NCI-H460 (cell line): ENCODE measurements at places on chromosomes 12 and 14.

DNA sequence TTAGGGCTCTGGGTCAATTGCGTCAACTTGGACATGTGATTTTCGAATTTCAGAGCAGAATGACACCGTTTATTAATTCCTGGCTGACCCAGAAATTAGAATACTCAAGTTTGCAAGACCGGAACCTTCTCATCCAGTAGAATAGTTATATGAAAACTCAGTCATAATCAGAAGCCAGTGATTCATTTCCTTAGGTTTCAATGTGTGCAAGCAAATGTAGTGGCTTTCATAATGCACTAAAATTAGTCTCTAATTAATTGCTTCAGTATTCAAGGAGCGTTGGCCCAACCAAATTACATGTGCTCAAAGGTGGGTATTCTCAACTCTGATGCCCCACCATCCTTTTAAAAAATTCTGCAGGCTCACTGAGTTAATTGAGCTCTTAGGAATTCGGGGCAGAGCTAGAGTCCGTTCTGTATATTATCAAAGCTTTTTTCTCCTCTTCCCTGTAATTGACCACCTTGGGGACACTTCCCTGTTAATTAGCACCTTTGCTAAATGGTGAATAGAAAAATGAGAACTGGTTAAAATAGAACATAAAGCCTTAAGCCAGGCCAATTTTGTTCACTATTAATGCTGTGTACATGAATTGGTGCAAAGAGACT, 55.4 kb downstream of the DAO start:
- no peak for DNase-seq

DNA sequence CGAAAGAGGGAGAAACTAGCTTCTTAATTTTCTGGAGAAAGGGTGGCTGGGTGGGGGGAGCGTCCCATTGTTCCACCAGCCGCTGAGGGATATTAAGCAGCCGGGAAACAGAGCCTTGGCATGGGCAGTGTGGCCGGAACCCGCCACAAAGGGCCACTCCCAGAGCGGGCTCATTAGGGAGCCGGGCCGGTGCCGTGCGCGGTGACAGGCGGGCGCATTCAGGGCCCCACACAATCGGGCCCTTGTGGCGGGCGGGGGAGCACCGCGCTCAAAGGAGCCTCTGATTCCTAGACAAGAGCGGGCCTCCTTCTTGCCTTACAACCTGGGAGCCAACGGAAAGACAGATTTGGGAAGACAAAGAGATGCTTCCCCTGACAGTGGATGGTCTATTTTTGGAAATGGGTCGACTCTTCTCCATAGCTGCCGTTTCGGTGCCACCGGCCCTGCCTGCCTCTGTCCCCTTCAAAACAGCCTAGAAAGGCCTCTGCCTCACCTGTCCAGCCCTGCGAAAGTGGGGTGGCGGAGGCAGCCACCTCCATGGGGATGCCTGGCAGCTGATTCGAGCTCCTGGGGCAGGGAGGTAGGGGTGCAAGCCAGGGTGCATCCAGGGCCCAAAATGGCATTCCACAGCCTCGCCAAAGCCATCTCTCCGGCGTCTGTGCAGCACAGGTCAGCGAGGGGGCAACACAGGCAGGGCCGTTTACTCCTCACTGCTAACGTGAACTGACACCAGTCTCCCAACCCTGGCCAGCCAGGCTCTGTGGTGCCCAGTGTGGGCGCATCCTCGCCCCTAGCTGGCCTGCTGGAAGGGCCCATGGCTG, 10.9 kb downstream of the CCDC85C start:
- no peak for DNase-seq

DNA sequence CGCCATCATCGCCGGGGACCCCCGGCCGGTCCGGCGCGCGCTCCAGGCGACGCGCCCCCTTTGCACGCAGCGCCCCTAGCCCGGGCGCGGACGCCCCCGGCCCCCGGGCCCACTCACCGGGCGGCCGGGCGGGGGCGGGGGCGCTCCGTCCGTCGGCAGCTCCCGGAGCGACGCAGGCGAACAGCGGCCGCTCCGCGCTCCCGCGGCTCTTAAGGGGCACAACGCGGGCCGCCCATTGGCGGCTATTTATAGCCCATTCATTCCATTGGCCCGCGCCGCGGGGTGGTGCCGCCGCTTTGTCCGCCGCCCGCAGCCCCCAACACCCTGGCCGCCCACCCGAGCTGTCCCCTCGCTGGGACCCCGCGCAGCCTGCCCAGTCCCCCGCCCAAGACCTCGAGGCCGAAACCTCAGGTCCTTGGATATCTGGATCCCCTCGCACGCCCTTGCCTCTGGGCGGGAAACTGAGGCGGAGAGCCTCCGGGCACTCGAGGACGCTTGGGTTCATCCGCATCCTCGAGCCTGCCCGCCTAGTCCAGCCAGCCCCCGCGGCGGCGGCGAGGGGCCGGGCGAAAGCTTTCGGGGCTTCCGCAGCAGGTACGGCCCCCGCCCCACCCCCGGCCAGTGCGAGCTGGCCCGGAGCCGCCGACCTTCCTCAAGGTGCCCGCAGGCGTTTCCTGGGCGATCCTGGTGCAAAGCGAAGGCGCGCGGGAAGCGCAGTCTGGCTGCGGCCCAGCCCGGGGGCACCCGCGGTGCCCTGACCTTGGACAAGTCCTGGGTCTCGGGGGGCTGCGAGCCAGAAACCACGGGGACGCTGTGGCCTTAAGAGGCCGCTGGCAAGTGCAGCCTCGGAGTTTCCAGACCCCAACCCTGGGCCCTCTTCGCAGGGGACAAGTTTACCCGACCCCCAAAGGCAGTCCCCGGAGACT, at the start of gene CKB:
Gene CKB (minus strand): TSS at position 182 of the 926 bp plus-strand sequence. CDS start 337 bp downstream, outside the sequence.
- peak; percentile 68 for DNase-seq

- DNase-seq: no peak
Observed at GRCh38 chr14:101774006-101774795, 12.7 kb downstream of the PPP2R5C start.

DNA sequence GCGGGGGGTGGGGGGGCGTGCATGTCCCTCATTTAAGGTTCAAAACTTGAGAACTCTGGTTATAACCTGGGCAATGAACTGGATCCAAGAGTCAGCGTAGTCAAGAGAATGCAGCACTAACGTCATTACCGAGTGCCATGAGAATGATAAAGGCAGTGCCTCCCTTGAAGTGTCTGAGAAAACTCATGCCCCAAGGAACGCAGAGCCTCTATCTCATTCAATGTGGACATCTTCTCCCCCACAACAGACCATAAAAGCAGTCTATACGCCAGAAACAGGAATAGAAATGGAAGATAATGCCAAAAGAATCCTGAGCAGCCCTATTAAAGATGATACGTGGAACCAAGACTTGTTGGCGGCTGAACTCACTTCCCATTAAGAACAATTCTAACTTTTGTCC, 208.6 kb downstream of the MED13L start:
- DNase-seq: no peak

GRCh38 chr12:120994589-120995337, 16.4 kb downstream of the HNF1A start:
- no peak for DNase-seq

- no peak for DNase-seq
Observed at GRCh38 chr12:83919081-83919480, 993.5 kb downstream of the SLC6A15 start.
